SIG-M5 (cell line): ENCODE measurements at places on chromosomes 1 and 21.

- no peak for DNase-seq
Measured at GRCh38 chr1:24463776-24464735, 38.6 kb upstream of the RCAN3 start.

GRCh38 chr1:215830226-215830810 lies 263.2 kb downstream of the KCTD3 start:
- DNase-seq, result no peak

GRCh38 chr1:117261424-117261785 lies 50.7 kb upstream of the VTCN1 start:
- no peak for DNase-seq

DNA sequence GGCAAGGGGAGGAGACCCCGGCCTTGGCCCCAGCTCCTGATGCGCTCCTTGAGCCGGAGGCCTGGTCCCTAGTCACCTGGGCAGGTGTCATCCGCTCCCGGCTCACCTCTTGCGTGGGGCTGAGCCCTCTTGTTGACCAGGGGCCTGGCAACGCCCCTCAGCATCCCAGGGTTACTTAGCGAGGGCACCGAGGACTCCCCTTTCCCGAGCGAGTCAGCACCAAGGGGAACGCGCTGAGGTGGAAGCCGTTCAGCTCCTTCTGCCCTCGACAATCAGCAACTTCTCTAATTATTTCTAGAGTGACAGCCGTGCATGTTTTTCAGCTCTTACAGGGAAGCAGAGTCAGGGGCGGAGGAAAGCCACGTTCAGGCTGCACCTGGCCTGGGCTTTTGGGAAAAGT lies 522 bp downstream of the SLC45A1 start:
- DNase-seq, result no peak

DNA sequence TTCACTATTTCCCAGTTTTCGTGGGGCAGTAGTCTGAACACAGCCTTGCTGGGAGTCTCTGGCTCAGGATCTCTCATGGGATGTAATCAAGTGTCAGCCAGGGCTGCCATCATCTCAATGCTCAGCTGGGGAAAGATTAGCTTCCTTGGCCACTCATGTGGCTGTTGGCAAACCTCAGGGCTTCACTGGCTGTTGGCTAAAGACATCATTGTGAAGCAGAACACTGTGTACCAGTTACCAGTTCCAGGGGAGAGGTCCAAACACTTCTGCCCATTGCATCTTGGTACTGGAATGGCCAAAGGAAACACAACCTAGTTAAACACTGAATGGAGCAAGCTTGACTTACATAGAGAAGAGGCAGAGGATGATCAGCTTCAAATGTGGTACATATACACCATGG lies 33.7 kb downstream of the AADACL4 start:
- no peak for DNase-seq

DNA sequence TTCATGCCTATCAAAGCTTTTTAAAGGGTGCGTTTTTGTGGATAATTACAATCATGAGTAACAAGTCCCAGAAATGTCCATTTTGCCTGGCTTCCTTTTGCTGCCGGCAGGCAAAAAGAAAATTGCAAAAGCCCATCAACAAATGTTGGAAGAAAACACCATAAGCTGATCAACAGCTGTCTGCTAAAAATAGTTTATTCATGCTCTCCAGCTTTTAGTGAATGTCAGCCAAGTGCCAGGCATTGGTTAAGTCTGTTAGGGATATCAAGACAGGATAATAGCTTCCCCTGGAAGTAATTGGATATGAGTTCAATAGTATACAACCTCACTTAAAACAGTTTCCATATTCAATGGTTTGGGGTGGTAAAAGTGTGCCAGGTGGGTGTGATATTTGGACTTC lies 13.6 kb upstream of the AGMAT start:
- DNase-seq, result no peak

GRCh38 chr1:90713741-90714509 lies 3.2 kb downstream of the BARHL2 start:
- DNase-seq, result no peak

- no peak for DNase-seq
Measured at GRCh38 chr1:240597153-240597745, 14.7 kb downstream of the GREM2 start.

DNA sequence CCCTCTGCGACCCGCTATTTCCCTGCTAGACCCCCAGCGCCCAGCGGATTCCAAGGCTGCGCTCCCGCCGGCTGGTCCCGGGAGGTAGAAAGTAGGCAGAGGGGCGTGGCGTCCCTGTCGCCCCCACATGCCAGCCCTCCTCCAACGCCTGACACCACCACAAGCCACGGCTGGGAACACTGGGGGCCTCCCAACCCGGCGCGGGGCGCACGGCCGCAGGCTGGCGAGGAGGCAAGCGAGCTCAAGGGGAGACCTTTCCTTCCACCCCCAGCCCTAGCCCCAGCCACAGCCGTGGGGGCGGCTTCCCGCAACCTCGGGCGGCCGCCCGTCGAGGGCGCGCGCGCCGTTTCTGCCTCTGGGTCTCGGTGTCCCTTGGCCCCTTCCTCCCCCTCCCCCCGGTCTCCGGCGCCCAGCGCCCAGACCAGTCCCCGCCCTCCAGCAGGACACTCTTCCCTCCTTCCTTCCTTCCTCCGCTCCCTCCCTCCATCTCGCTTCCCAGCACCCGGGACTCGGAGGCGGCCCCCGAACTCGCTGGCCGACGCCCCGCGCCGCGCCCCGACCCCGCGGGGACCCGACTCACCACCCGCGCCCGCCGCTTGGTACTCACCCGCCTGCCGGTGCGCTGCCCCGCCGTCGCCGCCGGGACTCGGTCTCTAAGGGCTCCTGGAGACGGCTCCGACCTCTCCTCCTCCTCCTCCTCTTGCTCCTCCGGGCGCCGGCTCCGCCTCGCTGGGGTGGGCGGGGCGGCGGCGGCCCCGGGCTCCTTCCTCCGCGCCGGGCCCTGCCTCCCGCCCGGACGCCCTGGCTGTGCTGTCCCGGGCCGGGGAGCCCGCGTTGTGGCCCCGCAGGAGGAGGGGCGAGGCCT lies at the start of gene GNG12:
TSS of gene GNG12 (minus strand) at position 731 of the 865 bp plus-strand sequence. CDS start 125,781 bp downstream, outside the sequence.
- DNase-seq, result no peak

DNA sequence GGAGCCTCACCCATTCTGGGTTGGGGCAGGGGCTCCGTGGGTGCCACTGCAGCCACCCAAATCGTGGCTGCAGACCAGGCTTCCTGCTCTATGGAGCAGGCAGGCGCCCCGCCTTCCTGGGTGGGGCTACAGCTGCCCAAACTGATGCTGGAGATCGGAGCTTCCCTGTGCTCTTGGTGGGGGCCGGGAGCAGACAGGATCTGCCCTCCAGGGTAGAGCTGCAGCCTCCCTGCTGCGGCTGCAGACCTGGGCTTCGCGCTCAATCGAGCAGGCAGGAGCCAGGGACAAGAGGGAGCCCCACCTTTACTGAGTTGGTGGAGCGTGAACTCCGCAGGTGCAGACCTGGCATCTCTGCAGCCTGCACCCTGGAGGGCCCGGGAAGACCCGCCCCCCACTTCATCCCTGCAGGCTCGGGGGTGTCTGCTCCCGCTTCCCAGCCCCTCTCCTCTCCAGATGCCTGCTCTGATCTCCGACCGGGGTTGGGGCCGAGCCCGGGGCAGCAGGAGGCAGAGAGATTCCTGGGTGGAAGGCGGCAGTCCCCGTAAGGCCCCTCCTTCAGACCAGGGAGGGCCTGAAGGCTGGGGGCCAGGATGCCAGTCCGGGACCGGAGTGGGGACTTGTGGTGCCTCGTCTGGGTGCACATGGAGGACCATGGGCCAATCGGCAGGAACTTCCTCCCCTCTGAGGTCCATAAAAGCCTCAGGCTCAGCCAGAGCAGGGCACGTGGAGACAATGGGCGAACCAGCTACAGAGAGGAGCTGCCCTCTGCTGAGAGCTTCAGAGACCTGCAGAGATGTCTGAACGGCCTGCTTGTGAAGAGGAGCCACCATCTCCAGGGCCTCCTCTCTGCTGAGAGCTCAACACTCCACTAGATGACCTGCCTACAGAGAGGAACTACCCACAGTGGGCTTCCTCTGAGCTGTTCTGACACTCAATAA lies 359.3 kb downstream of the SMYD3 start:
- no peak for DNase-seq

- no peak for DNase-seq
Measured at GRCh38 chr1:234519506-234519905, 40.5 kb upstream of the TARBP1 start.

- DNase-seq, result no peak
Measured at GRCh38 chr1:30677471-30677870, 45.9 kb downstream of the MATN1 start.

DNA sequence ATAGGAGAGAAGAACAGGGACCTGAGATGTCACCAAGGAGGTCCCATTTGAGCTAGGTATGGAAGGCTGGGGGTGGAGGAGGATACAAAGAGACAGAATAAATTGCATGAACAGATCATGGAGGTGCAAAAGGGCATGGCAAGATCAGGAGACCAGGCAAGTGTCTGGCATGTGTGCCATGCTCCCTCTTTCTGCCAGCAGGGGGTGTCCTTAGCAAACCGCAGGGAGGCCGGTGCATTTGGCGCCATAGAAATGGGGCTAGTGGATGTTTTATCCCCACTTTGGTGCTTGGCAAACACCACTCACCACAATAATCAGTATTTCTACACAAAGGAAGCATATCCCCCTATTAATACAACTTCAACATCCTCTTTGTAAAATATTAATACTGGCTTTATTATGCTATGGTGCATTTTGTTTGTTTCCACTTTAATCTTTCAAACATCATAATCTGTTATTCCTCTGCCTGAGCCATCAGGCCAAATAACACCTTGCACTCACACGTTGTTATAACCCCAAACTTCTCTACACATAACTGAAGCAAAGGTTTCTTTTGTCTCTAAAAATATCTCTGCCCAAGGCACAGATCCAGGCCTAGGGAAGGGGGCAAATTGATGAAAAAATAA lies 25.9 kb downstream of the S100A6 start:
- DNase-seq, result no peak

- no peak for DNase-seq
Measured at GRCh38 chr1:82775406-82776000, 974.8 kb downstream of the ADGRL2 start.

DNA sequence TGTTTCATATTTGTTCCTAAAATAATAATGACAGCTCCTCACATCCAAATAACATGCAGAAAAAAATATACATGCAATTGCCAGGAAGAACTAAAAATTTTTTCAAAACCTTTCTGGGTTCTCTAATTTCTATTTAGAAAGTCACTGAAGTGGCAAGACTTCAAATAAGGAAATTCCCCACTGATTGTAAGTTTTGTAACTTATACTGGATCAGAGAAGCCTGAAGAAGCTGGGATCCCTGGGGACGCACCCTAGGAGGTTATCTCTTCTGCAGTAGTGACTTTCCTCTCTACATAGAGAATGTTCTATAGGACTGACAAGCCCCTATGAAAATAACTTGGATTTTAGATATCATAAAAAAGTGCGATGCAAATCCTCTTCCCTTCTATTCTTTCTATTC lies 182.6 kb downstream of the MRPL39 start:
- DNase-seq, result no peak
